ENCODE measurements at places on chromosomes 7 and 10.

DNA sequence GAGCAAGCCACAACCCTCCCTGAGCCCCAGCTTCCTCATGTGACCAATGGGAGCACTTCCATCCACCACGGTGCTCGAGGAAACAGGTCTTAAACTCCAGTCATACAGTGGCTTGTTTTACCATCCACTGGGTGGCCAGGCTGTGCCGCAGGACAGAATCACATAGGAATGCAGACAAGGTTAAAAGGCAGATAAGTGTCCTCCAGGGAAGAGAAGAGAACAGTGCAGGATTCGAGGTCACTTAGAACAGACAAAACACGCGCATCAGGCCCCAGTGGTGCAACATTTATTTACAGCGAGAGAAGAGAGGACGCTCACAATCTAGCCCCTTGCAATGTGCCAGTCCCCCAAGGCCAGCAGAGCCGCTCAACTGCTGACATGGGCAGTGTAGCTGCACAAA, 92.8 kb downstream of the TMEM130 start:
- no peak for DNase-seq

DNA sequence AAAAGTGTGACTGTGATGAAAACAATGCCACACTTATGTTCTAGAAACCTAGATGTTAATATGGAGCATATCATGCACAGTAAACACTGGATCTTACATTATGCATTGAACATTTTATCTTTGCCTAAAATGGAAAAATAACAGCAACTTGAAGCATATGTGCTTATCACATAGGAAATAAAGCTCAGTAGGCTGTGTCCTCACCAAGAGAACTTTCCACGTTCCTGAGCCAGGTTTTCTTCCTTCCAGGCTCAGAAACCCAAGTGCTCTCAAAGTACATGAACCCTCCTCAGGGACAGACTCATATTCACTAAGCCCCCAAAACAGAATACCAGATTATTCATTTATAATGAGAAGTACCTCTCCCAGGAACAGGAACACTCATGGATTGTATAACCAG, 79.4 kb upstream of the PRKAR2B start:
- no peak for DNase-seq

DNA sequence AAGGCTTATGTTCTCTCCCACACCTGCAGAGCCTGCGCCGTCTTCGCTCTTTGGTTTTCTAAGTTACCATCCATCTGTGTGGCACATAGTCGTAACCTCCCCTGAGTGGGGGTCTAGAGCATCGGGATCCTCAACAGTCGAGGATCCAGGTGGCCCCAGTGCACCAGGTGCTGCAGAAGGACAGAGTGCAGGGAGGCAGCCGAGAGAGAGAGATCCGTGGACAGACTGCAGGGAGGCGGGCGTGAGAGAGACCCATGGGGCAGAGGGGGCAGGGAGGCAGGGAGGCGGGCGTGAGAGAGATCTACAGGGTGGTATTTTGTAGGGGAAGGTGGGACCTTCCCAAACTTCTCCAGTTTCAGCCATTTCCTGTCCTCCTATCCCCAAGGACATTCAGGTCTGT, 42.3 kb downstream of the PFKP start:
- no peak for DNase-seq

GRCh38 chr10:87740254-87740655, 77.8 kb downstream of the ATAD1 start:
- DNase-seq: no peak

- DNase-seq: no peak
Observed at GRCh38 chr10:26857991-26858706, 2.6 kb downstream of the ABI1 start.

GRCh38 chr7:75534727-75535307, 42.7 kb downstream of the SPDYE5 start:
- DNase-seq: no peak

DNA sequence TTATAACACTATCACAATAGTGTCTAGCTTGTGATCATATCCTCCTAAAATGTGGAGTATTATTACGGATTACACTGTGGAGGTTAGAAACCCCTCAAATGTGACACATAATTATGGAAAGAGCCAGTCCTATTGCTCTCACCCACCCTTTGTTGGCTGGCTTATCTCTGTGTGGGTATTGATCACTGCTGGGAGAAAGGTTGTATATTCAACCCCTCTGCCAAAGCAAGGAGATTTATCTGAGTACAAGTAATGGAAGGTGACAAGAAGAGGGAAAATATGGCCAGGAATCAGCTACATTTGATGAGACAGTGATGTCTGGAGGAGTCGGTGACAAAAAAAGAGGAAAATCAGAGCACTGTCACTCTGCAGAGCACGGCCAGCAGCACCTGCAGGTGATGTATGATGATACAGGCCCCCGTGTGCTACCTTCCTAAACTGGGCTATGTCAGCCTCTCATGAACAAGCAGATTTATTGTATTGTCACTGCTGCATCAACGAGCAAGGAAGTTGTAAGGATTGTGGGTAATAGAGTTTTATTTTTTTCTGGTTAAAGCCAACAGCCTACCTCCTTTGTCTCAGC, 235.3 kb downstream of the PHF14 start:
- no peak for DNase-seq

DNA sequence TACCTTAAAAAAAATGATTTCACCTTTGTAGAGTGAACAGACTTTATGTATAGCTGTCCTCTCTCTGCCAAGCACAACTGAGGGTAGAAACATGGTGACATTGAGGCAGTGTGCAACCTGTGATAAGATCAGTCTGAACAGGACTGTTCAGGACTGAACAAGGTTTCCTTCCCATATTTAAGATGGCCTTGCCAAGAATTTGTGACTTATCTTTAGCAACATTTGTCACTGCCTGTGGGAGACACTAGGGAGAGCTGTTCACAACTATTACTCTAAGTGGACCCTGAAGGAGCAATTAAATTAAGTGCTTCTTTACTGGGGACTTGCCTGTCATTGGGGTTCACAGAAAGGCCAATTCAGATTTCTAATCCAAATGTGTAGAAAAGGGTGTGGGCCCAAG, 6.7 kb downstream of the OR13A1 start:
- DNase-seq: no peak

DNA sequence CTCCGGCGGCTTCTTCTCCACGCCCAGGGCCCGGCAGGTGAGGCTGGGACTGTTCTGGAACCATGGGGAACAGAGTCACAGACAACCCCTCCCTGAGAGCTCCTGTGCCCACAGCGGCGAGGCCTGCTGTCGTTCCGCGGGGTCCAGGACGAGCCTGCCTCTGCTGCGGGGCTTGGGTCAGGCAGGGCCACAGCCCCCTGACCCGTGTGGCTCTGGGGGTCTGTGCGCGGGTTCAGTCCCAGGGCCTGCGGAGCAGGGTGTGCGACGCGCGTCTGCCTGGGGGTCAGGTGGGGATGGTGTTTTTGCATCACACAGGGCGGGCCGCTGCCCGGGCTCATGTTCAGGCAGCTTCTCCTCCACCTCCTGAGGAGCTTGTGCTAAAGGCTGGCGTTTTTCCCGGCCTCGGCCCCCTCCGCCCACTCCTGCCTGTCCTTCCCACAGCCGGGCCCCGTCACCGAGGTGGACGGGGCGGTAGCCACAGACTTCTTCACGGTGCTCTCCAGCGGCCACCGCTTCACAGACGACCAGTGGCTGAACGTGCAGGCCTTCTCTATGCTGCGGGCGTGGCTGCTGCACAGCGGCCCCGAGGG, 8.4 kb downstream of the AP5Z1 start:
- DNase-seq: no peak

DNA sequence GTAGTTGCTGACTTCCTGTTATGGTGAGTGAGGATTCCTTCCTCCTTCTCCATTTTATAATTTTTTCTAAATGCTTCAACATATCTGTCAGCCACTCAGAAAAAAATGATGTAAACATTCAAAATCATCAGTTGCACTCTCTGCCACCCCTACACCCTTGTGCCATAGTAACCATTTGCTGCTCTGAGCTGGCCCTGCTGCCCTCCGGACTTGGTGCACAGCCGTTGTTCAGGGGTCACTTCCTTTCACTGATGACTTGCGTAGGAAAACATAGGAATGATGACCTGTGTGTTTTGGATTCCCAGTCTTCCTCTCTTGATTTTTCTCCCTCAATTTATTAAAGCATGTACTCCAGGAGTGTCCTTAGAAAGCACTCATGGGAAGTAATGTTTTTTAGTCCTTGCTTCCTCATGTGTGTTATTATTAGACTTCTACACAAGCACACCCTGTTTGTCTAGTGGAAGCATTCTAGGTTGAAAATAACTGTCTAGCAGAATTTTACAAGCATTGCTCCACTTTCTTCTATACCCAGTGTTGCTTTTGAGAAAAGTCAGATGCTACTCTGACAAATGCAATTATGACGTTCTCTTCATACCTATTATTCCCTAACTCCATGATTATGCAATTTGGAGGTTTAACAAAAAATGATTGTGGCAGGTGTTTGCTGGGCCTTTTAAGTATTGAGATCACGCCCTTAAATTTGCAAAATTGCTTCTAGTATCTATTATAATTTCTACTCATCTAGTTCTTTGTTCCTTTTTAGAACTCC, 62.6 kb upstream of the MTPN start:
- DNase-seq: no peak

DNA sequence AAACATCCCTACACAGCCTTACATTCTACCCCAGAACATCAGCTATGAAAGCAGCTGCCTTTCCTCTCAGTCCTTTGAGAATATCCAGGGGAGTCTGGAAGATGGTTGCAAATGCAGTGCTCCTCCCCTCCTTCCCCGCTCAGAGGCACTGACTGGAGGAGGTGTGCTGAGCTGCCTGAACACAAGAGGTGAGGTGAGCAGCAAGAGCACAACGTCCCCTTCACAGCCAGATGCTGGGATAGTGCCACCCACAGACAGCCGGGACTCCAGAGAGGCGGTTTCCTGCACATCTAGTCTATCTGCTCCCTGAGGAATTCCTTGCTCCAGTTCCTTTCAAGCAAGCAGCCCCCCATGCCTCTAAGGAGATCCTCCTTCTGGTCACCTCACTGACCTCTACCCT, 74.2 kb downstream of the EZH2 start:
- DNase-seq: no peak

DNA sequence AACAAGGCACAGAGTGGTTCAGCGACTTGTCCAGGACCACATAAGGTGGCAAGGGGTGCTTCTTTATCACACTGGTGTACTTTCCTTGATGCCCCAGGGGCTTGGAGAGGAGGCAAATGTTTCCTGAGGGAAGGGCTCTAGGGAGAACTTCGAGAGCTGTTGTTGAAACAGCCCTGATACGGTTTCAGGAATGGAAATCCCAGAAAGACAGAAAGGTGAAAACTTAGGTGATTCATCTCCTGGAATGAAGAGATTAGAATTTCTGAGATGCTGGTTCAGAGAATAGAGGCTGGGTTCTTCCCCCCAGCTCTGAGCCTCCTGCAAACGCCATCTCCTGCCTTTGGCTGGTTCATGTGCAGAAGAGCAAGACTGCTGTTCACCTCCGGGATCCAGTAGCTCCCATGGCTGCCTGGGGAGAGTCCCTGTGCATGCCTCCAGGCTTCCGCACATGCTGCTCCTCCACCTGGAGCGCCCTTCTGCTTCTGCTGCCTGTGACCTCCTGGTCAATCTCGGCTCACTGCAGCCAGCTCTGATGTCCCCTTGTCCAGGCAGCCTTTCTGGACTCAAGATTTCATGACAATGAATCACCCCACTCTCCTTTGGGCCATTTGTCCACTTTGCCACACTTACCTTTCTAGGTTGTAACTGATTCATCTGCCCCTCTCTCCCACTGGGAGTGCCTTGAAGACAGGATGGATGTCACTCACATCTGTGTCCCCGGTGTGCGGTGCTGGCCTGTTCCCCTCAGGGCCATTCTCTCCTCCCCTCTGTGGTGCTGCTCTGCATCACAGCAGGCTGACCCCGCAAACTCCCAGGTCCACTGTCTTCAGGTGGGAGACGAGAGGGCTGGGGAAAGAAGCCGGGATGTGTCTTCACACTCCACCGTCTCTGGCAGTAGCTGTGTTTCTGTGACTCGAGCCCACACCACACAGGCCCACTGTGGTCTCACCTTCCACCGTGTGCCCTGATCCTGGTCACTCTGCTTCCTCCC, 3.6 kb upstream of the CDH23 start:
- DNase-seq: no peak

DNA sequence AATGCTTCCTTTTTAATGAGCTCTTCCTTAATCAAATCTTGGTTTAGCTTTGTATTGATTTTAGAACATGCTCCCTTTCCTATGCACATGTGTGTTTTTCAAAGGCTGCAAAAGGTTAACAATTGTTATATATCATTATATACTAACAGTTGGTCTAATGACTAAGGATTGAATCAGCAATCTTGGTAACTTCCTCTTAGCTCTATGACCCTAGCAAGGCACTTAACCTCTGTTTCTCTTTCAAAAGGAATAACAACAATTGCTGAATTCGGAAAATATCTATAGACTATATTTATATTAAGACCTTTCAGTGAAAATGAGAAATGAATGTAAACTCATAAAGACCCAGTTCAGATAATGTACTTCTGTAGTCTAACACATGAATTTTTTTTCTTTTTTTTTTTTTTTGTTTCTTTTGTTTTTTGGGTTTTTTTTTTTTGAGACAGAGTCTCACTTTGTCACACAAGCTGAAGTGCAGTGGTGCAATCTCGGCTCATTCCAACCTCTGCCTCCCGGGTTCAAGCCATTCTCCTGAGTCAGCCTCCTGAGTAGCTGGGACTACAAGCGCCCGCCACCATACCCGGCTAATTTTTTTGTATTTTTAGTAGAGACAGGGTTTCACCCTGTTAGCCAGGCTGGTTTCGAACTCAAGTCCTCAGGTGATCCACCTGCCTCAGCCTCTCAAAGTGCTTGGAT, 48.8 kb downstream of the HOXA1 start:
- no peak for DNase-seq

DNA sequence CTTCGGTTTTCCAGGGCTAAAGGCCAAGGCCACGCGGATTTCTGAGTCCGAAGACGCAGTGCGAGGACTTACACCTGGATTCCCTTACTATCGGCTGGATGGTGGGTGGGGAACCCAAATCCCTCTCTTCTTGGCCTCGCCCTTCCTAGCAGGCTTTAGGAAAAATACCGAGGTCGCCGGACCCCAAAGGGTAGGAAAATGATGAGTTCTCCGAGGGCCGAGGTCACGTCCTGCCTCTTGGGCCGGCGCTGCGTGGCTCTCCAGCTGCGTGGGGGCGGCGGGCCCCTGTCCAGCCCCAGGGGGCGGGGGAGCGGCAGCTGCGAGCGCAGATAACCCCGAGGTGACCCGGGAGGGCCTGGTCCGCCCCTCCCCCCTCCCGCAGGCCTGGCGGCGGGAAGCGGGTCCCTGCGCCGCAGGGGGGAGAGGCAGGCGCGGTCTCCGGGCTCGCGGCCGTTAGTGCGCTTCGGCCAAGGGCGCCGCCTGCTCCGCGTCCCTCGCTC, 805 bp upstream of the HMX3 start:
- DNase-seq: no peak

- DNase-seq: no peak
Observed at GRCh38 chr7:83921941-83922607, 272.5 kb downstream of the SEMA3A start.

- DNase-seq: no peak
Observed at GRCh38 chr7:44893710-44894234, 8.4 kb upstream of the PURB start.

DNA sequence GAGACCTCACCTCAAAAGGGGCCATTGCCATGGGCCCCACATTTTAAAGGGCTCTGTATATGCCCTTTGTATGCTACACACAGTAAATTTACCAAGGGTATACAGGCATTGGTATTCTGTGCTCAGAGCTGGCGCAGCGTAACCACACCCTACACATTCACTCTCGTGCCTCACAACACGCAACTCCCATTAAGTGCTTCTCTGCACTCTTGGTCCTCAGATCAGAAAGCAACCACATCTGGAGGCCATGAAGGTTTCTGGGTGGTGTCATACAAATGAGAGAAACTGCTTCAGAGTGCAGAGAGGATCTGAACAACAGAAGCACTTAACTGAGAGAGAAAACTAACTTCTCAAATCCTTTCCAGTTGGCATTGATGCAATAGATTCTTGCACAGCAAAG, 9.4 kb upstream of the CACUL1 start:
- no peak for DNase-seq
